Dermis blood vessel endothelial cell (primary cell): ENCODE measurements at places on chromosomes 3 and 15.
A peak's percentile ranks its signal among the peaks of the same experiment; 100 is the strongest.

- DNase-seq = no peak
Observed at GRCh38 chr3:45259133-45259532, 33.0 kb upstream of the TMEM158 start.

GRCh38 chr3:77321646-77322045, 281.7 kb downstream of the ROBO2 start:
- no peak for DNase-seq

- DNase-seq = no peak
Observed at GRCh38 chr3:151795276-151795675, 18.6 kb upstream of the AADAC start.

DNA sequence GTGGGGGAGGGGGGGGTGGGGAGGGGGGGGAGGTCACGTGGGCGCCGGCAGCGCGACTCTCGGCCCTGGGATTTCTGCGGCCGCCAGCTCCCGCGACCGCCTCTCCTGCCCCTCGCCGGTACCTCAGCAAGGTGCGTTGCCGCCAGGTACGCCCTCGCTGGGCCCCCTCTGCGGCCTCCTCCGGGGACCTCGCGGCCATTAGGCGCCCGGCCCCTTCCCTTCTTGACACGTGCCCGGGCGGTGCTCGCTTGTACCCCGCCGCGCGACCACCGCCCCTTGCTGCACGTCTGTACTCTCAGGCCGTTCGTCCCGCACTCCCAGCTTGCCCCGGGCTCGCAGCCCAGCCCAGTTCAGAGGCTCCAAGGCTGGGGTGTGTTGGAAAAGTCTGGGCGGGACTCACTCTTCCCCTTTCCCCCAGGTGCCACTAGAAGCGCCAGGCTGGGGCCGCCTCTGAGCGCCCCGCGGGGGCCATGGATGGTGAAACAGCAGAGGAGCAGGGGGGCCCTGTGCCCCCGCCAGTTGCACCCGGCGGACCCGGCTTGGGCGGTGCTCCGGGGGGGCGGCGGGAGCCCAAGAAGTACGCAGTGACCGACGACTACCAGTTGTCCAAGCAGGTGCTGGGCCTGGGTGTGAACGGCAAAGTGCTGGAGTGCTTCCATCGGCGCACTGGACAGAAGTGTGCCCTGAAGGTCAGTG, at the start of gene MAPKAPK3:
MAPKAPK3 (plus strand) TSS at position 56 of the 696 bp plus-strand sequence; CDS start at position 471, 415 bp downstream.
- DNase-seq = peak; percentile 23

GRCh38 chr3:7789324-7789723, 712.3 kb upstream of the LMCD1 start:
- DNase-seq = no peak

- peak; percentile 63 for DNase-seq
Observed at GRCh38 chr15:71747128-71748083, 62.9 kb upstream of the NR2E3 start.
